ENCODE measurements at places on chromosomes 1 and 21. TPM values are rescaled to one million over a fixed set of nuclear protein-coding genes. Genes with fewer than 3 reads are reported as not detected.

- no peak for DNase-seq
These were observed 7.1 kb downstream of the PHLDA3 start for GRCh38 chr1:201461645-201462441.

- DNase-seq = peak; percentile 34
These were observed 7.4 kb downstream of the WDR77 start for GRCh38 chr1:111441573-111442192.

DNA sequence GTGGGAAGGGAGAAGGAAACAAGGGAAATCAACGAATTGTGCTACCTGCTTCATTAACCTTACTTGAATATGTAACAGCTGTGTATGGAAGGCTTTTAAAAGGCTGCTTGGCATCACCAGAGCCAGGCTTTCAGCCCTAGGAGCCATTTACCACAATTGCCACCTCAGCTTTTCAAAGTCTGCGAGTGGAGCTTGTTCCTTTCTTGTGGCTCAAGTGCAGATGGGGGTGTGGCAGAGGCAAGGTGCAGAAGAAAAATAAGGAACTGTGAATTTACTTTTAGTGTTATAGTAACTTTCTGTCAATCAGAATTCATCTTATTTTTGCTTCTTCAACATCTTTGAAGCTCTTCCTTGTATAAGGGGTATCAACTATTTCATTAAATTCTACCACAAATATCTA, 17.6 kb downstream of the CLCA2 start:
- no peak for DNase-seq

DNA sequence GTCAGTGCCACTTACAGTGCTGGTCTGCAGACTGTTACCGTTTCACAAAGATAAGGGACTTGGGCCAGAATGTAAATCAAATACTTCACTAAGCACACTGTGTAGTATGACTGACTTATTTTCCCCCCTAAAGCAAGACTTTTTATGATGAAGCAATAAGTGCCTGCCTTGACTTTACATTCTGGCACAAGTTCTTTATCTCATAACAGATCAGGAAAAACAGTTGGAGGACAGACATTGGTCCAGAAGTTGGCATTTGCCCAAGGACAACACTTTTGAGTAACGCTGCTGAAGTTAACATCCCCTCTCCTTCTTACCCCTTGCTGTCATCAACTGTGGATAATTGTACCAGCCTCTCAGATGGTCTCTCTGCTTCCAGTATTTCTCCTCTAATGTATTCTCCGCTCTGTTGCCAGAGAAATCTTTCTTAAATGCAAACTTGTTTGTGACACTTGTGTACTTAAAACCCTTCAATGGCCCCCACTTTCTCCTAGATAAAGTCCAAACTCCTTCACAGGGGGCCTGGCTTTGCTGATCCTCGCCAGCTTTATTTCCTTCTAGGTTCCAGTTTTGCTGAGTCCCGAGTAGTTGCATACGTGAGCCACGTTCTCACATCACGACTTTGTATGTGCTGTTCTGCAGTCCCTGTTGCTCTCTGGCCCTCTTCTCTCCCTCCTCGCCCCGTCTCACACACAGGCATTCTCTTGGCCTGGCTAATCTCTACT, 45.7 kb downstream of the S1PR1 start:
- no peak for DNase-seq

GRCh38 chr1:94962409-94963265, 35.7 kb upstream of the CNN3 start:
- DNase-seq = peak; percentile 19

FCMR gene
- total RNA-seq = 24.5 TPM

DNA sequence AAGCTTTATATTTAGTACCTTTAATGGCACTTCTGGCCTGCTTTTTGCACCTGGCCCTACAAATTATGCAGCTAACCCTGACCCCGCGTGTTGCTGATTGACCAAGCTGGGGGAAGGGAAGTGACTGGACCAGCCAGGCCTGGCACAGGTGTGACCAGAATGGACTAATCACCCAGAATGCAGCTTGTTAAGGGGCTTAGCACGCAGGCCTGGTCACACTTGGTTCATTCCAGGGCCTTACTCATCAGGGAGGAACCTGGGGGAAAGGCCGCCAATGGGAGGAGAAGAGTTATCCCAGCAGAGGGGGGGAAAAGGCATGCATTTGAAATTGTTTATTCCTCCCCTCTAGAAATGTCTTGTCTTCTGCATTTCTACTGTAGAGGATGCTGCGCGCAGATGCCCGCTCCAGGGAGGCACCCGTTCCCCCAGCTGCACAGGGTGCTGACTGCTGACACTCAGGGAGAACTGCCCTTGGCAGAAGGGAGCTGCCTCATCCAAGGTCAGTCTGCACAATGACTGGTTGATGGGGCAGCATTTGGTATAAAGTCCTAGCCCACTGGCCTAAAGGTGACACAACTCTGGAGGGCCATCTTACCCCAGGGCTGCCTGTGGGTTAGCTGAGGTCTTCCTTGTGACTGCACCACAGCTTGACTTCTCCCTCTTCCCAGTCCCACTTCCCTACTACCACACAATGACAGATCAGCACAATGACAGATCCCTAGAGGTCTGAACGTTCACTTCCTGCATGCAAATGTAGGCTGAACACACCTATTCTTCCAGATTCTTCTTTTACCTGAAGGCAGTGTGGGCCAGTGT, 29.0 kb downstream of the DHCR24 start:
- no peak for DNase-seq

DNA sequence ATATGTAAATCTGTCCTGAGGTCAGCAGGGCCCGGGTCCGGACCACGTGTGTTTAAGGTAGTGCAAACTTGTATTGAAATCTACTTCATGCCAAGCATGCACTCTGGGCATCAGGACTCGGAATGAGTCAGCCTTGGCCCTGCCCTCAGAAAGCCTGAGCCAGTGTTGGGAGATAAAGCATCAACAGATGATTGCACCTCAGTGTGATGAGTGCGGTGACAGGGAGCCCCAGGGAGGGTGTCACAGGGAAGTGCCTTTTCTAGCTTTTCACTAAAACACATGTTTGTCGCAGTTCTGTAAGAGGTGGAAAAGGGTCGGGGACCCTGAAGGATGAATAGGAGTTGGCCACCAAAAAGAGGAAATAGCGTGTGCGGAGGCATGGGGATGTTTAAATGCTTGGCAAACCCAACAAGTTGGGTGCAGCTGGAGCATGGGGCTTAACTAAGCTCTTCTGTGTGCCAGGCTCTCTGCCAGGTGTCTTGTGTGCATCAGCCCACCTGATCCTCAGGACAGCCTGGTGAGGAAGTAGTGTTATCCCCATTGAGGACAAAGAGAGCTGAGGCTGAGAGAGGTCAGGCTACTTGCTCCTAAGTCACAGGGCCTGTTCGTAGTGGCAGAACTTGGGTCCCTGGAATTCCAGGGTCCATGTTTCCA, 48.2 kb upstream of the EPB41 start:
- DNase-seq = no peak

GRCh38 chr1:1226566-1227362, 5.0 kb downstream of the SDF4 start:
- DNase-seq = no peak

DNA sequence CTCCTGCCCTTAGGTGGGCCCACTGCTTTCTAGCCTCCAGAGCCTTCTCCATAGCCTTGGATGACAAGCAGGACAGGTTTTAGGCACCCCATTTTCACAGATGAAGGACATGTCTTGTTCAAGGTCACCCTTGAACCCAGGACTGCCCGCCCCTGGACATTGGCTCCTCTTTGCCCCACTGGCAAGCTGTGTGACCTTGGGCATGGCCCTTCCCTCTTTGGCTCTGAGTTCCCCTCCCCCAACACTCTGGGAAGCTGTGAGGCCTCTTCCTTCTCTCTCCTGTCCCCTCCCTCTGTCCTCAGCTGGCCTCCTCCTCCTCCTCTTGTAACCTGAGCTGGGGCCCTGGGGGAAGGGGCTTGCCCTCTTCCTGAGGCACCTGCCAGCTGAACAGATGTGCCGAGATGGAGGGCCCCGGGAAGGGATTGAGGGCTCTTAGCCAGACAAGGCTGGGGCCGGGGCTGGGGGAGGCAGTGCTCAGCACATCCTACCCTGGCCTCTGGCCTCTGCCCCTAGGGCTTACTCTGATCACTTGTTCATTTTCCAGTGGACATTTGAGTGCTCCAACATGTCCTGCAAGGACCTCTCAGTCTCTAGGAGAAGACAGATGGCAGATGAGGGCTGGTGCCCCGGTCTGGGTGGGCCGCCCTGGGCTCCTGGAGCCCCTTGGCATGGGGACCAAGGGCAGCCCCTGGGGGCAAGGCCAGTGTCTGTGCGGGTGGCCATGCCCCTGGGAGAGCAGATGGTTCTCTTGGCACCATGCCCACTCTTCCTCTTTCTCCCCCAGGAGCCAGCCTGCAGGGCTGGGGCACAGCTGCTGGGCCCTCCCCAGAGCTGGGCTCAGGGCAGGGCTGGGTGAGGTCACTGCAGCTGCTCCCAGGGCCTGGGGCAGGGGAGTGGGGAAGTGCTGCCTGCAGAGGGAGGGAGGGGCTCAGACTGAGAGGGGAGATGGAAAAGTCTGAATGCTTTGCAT, 10.7 kb downstream of the FOXO6 start:
- DNase-seq = no peak

PPIAL4G gene
- total RNA-seq = not detected

GRCh38 chr1:86956221-86956620, 41.8 kb downstream of the HS2ST1 start:
- no peak for DNase-seq

LCE1F gene
- not detected for total RNA-seq

GRCh38 chr1:17365293-17365692, 6.7 kb upstream of the PADI6 start:
- no peak for DNase-seq

- no peak for DNase-seq
These were observed 94.5 kb upstream of the TSPAN2 start for GRCh38 chr1:115183721-115184259.

- no peak for DNase-seq
These were observed 34.8 kb upstream of the PSMG1 start for GRCh38 chr21:39218082-39218409.

GRCh38 chr1:230940848-230941247, 37.8 kb downstream of the TTC13 start:
- no peak for DNase-seq

DNA sequence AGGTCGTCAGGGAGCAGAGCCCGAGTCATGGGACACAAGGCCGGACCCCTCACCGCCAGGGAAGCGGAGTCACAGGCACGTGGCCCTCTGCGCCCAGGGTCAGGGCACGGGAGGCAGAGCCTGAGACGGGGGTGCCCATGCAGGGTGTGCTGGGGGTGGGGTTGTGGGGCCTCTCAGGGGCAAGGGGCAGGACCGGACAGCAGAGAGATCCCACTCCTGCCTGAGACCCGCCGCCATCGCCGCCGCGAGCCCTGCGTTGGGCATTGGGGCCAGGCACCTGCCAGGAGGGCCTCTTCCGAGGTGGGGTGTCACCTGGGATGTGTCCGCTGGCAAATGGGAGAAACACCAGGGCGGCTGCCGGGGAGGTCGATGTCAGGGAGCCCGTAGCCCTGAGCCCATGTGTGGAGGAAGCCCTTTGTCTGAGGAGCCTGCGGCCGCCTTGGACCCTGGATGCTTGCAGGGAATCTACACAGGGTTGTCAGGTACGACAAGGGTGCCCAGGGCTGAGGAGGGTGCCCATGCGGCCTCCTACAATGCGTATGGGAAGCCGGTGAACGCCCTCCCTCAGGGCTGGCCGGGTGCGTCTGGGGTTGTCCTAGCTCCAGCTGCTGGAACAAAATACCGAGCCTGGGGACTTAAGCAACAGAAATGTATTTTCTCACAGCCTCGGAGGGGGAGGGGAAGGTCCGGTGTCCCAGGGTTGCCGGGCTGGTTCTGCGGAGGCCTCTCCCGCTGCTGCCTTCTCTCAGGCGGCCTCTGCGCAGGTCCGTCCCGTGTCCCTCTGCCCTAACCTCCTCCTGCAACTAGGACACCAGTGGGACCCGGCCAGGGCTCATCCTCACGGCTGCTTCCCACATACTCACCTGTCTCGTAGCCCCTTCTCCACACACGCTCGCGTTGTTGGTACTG, 16.4 kb upstream of the C1orf159 start:
- no peak for DNase-seq

FAM177B gene
- total RNA-seq = not detected

PALMD gene
- not detected for total RNA-seq

HSD11B1 gene
- 17.9 TPM for total RNA-seq

GRCh38 chr1:9373619-9374018, 80.9 kb downstream of the SPSB1 start:
- no peak for DNase-seq

GRCh38 chr1:229221106-229222019, 49.5 kb upstream of the RAB4A start:
- DNase-seq = no peak

TOMM20 gene
- 137 TPM for total RNA-seq

GRCh38 chr1:107748531-107748930, 216.4 kb downstream of the VAV3 start:
- DNase-seq = no peak

MCOLN3 gene
- total RNA-seq = 1.3 TPM

HSD3B1 gene
- not detected for total RNA-seq

PAPPA2 gene
- 0.10 TPM for total RNA-seq

LCK gene
- total RNA-seq = 281 TPM

DNA sequence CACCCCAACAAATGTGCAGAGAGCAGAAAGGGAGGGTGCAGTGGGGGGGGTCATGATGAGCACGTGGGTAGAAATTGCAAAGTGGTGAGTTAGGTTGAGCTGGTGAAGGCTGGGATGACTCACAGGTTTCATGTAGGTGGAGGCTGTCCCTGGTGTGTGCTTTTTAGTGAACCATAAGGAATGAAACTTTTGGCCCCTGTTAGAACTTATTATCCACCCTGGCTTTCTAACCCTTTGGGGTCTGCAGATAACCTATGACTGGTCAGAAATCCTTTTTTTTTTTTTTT, 46.9 kb downstream of the DOP1B start:
- DNase-seq = no peak

- no peak for DNase-seq
These were observed 27.9 kb downstream of the MYOM3 start for GRCh38 chr1:24084050-24084449.

- DNase-seq = no peak
These were observed at the start of gene TFF3 for GRCh38 chr21:42315296-42315891. TSS of gene TFF3 (minus strand) at chr21:42315409. CDS start at chr21:42315374, 35 bp downstream.

DNA sequence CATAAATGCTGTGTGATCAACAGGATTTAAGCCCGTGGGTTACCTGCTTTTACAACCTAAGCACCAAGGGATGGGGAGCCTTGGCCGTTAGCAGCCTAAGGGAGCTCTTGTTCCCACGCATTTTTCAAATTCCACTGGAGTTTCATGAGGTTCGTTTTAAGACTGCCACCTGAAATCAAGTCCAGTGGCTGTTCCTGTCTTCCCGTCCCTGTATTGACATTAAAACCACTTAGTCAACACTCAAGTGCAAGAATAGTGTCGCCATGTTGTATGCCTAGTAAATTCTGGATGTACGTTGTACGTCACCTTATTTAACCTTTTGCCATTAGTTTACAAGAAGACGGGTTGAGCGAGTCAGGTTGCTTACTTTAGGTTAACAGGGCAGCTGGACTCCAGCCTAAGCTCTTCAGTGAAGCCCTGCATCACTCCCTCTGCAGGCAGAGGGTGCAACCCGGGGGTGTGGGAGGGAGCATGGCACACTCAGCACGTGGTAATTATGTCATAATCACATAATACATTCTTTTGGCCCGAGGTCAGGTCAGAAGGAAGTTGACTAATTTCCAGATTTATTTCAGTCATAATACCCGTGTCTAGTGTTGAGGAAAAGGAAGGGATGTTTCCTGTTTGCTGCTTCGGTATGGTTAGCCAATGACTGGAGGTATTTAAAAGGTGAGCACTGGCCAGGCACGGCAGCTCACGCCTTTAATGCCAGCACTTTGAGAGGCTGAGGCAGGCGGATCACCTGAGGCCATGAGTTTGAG, 42.5 kb downstream of the CNST start:
- DNase-seq = no peak

GRCh38 chr1:8182034-8182761, 135.7 kb upstream of the SLC45A1 start:
- peak; percentile 26 for DNase-seq

- no peak for DNase-seq
These were observed 27.7 kb downstream of the S100A6 start for GRCh38 chr1:153507926-153508583.
